ENCODE measurements at places on chromosomes 4 and X.

DNA sequence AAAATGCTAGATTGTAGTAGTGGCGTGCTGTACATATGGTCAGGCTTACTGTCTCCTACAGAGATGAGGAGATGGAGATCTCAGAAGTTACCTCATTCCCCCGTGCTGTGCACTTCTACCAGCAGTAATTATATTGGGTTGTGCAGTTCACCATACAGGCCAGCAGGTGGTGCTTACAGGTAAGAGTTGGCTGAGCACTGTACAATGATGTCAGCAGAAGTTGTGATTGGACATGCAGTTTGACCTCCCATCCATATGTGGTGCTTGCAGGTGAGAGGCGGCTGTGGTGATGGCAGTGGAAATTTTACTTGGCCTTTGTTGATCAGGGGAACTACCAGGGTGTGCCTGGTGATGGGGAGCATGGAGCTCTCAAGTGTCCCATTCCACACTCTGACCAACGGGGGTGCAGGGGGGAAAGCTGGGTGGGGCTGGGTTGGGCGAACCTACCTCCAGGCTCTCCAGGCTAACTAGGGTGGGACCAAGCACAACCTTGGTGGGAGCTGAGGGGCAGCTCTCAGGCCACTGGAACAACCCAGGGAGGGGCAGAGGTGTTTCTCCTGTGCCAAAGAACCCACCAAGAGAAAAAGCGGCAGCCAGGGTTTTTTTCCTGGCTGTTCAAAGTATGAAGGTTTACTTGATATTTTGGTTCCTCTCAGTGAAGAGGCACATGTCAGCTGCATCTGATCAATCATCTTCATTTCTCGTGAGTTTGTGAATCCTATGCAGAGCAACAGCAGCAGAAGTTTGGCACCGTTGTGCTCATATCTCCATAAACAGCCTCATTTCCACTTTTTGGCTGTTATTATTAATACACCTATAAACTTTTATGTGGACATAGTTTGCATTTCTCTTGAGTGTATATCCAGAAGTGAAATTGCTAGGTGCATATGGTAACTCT, 73.8 kb upstream of the FREM3 start:
- peak; percentile 39 for DNase-seq

- DNase-seq: no peak
These were observed 111.1 kb downstream of the SH3RF1 start for GRCh38 chr4:169159624-169160171.

- no peak for DNase-seq
These were observed 5.7 kb downstream of the MXD4 start for GRCh38 chr4:2256156-2256731.

GRCh38 chr4:38153387-38153760, 193.2 kb downstream of the PTTG2 start:
- no peak for DNase-seq

DNA sequence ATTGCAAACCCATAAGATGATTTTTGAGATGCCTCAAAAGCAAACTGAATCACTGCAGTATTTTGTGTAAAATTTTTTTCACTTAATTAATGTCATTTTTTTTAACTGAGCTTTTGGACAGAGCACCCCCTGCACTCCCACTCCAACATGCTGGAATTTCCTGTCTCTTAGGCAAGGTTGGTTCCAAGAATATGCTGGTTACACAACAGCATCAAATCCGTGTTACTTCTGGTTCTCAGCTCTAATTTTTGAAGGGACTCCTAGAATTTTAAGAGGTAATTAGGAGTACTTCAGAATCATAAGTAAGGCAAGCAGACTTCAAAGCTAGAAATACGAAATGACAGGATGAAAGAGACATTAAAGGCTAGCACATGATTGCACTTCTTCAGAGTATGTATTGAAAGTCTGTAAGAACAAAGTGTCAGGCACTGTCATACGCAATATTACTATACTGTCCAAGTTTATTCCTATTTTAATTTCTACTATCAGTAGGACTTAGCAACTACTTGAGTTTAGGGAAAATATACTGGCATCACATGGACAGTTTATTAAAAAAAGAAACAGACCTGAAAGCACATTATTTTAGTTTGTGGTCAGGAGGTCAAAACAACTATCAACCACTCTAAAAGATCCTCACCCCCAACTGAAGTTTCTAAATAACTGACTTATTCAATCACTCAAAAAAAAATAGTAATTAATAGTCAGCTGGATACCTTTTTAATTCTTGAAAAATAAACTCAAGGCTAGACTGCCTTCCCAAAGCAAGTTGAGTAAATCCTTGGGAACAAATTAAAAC, 1.6 kb upstream of the JCHAIN start:
- DNase-seq: no peak

- DNase-seq: no peak
These were observed 432.2 kb downstream of the SMARCA1 start for GRCh38 chrX:129091097-129091496.

DNA sequence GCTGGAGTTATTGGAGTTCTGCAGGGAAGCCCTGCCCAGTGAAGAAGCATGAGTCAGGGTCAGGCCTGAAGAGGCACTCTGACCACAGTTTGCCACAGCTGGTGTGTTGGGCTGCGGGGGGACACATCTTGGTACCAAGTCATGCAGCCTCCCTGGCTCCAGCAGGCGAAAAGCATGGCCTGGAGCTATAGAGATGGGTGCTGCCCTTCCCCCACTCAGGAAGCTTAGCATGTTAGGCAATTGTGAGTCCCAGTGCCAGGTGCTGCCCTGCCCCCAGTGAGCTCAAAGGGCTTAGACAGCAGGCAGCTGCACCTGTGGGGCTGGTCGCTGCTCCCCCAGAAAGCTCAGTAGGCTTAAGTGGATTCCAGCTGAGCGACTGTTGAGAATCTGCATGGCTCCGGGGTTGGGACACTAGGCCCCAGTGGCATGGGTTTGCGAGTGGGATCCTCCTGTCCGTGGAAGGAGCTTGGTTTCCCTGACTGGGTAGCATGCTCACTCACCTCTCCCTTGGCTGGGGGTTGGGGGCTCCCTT, 755.5 kb downstream of the GLUD2 start:
- DNase-seq: no peak

- no peak for DNase-seq
These were observed 82.4 kb upstream of the ADGRG2 start for GRCh38 chrX:19204636-19205035.

GRCh38 chrX:48473704-48473990, 2.4 kb upstream of the FTSJ1 start:
- no peak for DNase-seq

- DNase-seq: no peak
These were observed 39.1 kb downstream of the HAND2 start for GRCh38 chr4:173490817-173491528.

DNA sequence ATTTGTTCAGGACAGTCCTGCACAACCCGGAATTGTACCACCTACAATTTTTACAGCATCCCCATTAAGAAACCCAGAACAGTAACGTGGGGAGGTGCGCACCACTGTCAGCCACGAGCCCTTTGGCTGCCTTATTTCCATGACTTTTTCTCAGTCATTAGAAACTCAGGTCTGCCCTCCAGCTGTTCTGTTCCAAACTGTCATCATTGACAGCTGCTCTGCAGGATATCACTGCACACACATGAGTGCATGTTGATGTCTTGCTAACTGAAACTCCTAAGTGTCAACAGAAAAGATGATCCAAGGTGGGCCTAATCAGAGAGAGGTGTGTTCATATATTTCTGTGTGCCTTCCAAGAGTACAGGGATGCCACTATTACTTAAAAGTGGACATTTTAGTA, 123.4 kb downstream of the PARM1 start:
- DNase-seq: no peak

- no peak for DNase-seq
These were observed 110.4 kb upstream of the ATXN3L start for GRCh38 chrX:13430136-13430827.

GRCh38 chr4:40193578-40193977, 3.3 kb upstream of the RHOH start:
- DNase-seq: peak; percentile 51

DNA sequence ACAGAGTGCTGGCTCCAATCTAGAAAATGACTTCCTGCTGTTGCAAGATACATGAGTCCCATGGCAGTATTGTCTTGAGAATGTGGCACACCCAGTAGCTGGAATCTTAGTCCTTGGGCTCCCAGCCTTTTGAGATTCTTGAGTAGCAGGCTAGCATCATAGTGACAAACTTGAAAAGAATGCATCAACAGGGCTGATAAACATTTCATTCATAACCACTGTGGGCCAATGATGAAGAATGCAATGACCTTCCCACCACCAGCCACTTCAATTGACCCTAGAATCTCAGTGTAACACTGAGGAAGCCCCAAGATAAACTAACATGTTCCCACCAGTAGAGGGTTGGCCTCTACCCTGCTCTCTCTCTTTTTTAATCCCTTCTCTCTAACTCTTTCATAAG, 329.3 kb downstream of the GBA3 start:
- no peak for DNase-seq

DNA sequence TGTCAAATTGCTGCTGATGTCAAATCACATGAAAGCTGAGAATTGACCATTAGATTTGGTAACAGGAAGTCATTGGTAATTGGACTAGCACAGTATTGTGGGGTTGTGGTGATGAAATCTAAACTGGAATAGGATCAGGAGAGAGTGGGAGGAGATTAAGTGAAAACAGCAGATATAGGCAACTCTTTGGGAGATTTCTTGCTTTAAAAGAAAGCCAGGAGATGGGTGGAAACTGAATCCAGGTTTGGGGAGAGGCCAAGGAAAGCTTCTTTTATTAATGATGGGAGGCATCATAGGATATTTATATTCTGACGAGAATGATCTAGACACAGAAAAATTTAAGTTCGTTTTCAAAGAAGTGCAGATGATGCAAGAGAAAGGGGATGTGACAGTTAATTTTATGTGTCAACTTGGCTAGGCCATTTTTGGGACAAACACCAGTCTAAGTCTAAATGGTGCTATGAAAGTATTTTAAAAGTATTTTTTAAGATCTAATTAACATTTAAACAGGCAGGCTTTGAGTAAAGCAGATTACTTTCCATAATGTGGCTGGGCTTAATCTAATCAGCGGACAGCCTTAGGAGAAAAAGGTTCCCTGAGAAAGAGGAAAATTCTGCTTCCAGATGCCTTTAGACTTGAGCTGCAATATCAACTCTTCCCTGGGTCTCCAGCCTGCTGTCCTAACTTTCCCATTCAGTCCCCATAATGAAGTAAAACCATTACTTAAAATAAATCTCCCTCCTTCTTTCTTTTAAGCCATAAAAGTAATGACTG, 24.7 kb downstream of the SEC24D start:
- no peak for DNase-seq

DNA sequence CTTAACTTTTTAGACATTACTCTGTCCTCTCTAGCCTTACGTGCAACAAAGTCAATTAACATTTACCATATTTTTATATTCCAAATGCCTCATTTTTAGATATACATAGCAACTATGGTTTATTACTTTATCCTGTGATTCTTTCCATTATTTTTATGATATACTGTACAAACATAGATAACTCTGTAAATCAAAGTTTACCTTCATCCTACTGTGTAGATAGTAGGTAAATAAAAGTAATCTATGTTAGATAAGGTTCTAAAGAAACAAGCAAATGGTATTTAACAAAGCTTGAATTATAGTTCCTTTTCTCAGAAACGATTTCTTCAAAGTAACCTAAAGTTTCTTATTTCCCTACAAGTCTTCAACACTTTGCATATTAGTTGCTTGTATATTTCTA, 350.0 kb downstream of the GALNTL6 start:
- DNase-seq: no peak

DNA sequence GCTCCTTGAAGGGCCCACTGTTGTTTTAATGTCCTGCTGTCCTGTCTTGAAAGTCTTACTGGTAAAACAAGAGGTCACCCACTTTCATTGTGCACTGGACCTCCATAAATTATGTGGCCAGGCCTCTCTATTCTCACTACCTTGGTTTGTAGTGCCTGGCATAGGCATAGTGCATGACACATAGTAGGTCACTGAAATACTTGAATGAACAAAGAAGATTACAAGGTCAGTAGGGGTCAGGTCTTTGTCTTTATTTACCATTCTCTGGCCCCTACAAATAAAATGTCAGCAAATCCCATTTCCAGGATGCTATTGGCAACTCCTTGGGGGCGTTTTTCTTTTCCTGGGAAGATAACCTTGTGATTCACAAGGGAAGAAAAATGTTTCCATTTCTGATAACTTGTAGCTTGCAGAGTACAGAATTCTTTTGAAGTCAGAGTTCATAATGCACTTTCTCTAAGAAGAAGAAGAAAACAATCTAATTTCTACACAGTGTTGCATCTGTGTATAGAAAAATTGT, 1.4 kb downstream of the PGM2 start:
- no peak for DNase-seq

DNA sequence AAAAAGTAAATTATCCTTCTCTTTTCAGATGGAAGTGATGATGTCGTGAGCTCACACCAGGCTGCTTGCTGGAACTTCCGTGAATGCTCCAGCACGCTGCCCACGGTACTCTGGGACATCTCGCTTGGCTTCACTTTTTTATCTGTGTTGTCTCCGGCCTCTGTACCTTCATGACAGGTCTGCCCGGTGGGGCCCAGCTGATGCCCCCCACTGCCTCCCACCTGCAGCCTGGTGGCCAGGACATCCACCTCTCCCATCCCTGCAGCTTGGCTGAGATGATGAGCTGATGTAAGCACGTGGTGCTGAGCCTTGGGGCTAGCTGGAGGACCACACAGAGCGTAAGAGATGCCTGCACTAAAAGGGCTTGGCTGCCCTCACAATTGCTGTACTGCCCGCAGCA, 59.0 kb upstream of the HELT start:
- no peak for DNase-seq

DNA sequence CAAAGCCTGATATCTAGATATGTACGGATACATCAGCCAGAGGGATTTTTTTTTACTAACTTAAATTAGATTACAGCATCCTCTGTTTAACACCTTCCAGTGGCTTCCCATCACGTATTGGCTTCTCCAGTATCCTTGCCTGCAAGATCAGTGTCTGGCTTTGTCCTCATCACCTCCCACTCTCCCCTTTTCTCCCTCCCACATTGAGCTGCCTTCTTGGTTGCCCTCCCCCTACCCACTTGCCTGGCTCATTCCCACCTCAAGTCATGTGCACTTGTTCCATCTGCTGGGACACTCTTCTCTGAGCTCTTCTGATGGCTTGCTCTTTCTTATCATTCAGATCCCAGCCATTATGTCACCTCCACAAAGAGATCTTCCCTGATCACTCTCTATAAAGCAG, 75.9 kb upstream of the NALF2 start:
- no peak for DNase-seq
